ENCODE measurements at places on chromosomes 1 and 21.

GRCh38 chr21:41561701-41562100, 53.7 kb upstream of the TMPRSS2 start:
- no peak for DNase-seq

DNA sequence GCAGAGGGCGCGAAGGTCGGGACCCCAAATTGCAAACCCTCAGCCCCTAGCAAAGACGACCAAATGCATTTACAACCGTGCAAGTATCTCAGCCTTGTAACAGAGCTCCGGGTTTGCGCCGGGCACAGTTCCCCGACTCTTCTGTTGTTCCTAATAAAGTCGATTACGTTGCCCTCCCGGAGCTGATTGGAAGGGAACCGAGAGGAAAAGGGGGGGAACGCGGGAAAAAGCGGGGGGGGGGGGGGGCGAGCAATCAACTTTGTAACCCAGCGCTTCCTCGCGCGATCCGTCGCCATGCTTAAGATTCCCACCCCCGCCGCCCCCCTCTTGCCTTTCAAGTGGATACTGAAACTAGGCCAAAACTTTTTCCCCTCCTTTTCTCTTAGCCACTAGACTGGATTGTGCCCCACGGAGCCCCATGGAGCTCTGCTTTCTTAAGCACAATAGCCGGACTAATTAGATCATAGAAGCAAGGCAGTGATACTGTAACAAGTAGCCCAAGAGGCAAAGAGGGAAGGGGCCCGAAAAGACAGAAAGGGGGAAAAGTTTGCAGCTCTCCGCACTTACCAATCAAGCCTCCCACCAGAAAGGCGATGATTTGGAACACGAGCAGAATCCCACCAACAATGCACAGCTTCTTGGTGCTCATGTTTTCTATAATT, 565 bp downstream of the WLS start:
- no peak for DNase-seq

- DNase-seq = no peak
These were observed 53.5 kb downstream of the FOXD2 start for GRCh38 chr1:47491341-47491753.

- no peak for DNase-seq
These were observed 76.5 kb downstream of the CNST start for GRCh38 chr1:246642719-246643118.

GRCh38 chr21:29334717-29335428, 36.2 kb downstream of the BACH1 start:
- no peak for DNase-seq

DNA sequence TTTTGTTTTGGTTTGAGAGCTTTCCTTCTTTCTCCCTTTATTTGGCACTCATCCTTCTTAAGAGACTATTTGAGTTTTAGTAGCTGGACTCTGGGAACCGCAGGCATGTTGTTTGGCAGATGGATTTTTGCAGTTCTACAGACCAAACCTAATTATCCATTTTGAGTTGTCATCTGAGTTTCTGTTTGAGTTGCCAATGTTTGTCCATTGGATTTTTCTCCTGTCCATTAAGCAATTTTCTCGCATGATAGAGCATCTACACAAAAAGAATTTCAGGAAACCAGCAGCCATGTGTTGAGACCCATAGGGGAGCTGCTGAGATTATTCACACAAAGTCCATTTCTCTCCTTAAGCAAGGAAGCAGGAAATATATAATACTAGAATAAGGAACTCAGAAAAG, 17.2 kb upstream of the CXADR start:
- no peak for DNase-seq

DNA sequence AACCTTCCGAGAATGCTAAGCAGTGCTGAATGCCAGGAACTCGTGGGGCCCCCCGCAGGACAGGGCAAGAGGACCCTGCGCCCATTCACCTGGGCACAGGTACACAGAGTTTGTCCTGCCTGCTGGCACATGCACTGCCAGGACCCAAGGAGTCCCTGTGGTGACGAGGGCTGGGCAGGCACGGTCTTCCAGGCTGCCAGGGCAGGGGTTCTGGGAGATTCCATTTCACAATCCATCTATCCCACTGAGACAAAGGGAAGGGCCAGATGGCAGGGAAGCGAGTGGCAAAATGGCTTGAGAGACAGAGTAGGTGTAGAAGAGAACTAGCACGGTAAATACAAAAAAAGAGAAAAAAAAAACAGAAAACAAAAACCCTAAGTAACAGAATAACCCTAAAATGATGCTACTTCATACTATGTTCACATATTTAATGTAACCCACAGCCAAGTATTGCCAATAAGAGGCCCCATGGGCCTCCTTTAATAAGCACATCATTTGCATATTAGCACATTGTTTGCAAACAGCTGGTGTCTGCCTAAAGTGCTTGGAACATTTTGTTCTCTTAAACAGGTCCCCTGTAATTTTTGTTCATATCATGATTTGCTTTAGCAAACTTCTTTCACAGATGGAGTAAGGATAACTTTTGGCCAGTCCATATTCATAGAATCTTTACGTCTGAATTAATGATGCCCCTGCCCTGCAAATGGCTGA, 83.8 kb downstream of the STUM start:
- DNase-seq = no peak

- no peak for DNase-seq
These were observed 9.7 kb downstream of the SFT2D2 start for GRCh38 chr1:168235548-168235885.

GRCh38 chr1:221888218-221888617, 146.3 kb upstream of the DUSP10 start:
- DNase-seq = no peak

DNA sequence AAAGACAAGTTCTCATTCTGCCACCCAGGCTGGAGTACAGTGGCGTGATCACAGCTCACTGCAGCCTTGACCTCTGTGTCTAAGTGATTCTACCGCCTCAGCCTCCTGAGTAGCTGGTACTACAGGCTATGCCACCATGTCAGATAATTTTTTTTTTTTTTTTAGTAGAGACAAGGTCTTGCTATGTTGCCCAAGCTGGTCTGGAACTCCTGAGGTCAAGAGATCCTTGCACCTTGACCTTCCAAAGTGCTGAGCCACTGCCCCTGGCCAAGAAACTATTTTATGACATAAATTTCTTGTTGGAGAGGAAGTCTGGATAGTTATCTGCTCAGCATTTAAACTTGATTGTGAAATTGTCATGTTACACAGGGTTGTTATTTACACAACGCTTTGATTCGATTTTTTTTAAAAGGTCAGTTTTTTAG, 2.1 kb downstream of the SCCPDH start:
- DNase-seq = no peak

DNA sequence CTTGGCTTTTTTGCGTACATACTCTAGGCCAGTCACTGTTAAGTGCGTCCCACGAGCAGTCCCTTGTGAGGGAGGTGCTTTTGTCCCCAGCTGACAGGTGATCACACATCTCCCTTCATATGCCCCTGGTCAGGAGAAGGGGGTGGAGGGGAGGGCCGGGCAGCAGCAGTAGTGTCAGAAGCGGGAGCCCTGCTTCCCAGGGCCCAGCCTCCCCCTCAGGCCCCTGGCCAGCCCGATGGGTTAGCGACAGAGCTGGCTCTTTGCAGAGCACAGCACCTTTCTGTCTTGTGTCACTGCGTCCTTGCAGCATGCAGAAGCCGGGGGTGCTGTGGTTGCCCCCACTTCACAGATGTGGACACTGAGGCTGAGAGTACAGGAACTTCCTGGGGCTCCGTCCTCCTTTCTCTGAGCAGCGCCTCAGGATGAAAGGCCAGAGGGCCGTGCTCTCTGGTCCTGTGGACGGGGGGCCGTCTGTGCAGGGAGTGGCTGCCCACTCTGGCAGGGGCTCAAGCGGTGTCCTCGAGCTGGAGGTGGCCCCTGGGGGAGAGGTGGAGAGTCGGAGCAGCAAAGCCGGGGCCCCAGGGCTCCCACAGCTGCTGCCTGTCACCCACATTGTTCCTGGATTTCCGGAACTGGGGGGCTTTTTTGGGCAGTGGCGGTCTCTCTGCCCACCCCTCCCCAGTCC, 5.9 kb downstream of the TMEM201 start:
- DNase-seq = no peak

DNA sequence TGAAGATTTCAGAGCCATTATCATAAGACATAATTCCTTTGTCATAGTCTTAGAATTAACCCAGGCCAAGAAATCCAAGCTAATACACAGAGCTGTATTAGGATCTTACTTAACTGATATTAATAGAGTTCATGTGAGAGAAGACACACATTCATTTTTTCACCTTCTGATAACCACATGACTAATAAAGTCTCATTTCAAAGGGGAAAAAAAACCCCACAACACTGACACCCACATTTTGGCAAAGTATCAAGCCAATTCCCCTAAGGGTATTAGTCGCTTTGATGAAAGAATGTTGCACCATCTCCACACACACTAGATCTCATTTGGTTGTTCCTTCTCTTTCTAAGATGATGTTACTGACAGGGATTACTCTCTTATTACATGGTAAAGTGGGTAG, 344.4 kb upstream of the ESRRG start:
- no peak for DNase-seq

DNA sequence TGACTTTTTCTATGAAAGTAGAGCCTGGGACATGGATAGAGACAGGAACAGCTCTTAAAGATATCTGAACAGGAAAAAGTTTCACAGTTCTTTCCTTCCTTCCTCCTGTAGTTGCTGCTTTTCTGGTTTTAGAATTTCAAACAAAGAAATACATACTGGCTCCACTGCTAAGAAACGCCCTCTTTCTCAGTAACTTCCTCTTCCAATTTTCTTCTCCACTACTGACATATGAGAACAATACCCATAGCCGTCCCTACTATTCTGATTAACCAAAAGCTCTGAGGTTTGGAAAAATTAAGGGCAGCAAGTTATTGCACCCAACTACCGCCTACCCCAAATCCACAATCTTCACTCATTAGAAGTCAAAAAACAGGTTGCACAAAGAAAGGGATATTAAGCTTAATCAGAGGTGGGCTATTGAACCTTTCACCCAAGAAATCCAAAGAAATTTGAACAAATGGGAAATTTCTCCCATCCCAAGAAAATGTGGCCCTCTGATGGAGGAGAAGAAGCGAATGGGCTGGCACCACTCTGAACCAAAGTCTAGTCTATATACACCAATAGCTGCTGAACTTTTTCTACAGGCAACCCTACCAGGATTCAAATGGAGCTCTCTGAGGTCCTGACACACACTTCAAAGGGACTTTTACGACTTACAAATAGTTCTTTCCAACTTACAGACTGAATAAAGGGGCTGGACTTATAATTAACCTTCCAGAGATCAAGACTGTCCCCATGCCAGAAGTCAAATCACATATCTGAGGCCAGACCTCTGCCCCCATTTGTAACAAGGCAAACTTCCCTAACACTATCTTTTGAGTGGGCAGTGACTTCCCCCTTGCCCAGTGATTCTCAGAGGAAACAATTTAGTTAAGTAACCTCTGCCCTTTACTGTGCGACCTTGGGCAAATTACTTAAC, 1.7 kb downstream of the WASF2 start:
- DNase-seq = peak; percentile 33

DNA sequence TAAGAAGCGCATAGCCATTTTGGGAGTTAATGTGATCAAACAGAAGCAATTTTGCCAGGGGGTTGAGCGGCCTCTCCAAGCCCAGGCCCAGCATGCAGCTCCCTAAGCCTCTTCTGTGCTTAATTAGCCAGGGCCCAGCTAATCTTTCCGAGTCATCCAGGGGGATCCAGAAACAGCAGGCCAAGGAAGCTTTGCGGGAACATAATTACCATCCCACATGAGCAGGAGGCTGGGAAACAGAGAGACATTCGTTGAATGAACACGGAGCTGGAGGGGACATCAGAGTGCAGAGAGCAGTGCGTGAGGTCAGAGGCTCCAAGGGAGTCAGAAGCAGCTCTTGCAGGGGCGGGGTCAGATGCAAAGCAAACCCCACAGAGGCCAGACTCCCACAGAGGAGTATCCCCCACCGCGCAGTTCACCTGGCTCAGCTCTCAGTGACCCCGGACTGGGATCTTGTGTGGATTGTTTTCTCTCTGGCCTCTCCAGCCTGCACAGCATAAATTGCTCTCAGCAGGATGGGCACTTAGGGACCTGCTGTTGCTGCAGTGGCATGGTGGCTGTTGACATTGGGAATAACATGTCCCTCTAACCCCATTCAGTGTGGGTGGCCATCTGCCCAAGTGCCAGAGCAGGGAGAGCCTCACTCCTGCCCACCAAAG, 657.4 kb downstream of the AJAP1 start:
- no peak for DNase-seq

DNA sequence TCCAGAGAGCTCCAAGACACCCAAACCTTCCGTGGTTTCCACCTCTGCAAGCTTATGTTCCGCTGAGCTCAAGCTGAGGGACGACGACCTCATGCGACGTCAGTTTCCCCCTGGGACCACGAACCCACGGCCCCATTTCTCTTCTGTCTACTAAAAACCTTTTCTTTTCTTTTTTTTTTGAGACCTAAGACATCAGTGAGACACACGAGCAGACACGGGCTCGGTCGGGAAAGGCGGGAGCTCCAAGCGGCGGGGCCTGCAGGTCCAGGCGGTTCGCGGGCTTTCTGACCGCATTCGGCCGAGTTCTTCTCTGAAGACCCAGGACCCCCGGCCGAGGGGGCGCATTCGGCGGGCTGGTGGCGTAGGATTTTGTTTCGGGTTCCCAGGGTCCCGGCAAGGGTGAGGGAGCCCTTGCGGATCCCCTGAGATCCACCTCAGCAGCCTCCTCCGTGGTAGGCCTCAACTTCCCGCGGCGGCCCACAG, 402 bp downstream of the C21orf58 start:
- DNase-seq = no peak

DNA sequence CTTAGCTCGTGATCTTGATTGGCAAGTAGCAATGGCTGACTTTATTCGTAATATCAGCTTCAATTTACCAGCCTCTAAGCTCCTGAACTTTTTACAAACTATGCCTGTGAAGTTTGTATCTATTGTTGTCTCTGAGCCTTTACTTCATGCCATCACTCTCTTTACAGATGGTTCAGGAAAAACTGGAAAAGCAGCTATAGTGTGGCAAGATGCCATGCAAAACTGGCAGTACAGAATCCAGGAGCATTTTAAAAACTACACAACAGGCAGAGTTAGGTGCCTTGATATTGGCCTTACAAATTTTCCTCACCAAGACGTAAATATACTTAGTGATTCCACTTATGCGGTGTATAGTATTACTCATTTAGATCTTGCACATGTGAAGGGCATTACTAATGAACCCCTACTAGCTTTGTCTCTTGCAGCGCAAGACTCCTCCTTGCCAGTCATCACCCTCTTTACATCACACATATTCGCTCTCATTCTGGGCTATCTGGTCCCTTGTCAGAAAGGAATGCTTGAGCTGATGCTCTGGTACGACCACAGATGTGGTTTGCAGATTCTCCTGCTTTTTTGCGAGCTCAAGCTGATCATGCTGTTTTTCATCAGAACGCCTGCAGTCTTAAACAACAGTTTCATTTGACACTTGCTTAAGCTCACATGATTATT, 36.3 kb downstream of the CLCA1 start:
- DNase-seq = no peak

- DNase-seq = no peak
These were observed 157.2 kb downstream of the KAZN start for GRCh38 chr1:14755518-14756252.

GRCh38 chr1:248906753-248907661, 972 bp downstream of the PGBD2 start:
- no peak for DNase-seq

DNA sequence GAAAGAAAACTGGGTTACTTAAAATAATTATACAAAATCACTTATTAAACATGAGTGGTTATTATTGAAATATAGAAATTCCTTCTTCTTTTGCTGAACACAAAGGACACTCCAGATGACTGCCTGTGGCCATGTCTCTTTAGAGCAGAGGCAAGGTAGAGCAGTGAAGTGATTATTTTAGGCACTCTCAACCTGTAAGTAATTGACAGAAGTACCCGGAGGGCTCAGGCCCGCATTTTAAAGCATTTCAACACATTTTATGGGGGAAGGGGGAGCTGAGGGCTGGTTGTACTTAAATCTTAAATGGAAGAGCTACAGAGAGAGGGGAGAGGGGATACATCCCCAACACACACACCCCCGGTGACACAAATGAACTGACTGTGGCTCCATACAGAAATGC, 10.2 kb downstream of the OSCP1 start:
- DNase-seq = no peak

Measured in CD4-positive, alpha-beta T cell treated with Interleukin-17A for 1 hour (primary cell).